ENCODE measurements at places on chromosomes 3 and 15.

GRCh38 chr3:130340766-130341165, 4.7 kb upstream of the COL6A5 start:
- no peak for DNase-seq

GRCh38 chr3:108887777-108888176, 65.2 kb downstream of the TRAT1 start:
- no peak for DNase-seq

- DNase-seq, result no peak
Observed at GRCh38 chr3:113783980-113784379, 37.1 kb downstream of the ATP6V1A start.

DNA sequence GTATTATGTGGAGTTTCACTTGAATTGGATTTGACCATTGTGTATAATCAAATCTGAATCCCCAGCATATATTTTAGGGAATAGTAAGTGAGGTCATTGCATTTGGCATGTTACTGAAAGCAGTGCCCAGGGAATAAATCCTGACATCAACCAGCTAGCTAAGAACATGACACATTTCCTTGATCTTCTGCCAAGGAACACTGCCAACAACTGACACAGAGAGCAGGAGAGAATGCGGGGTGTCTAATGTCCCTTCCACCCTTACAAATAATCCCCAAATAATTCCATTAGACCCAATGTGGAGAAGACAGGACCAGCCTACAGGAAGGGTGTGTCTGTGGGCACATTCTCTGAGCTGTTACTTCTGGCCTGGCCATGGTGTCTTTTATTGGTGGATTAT, 30.6 kb upstream of the UBE3A start:
- DNase-seq, result no peak

GRCh38 chr3:81911221-81911620, 149.8 kb upstream of the GBE1 start:
- no peak for DNase-seq

DNA sequence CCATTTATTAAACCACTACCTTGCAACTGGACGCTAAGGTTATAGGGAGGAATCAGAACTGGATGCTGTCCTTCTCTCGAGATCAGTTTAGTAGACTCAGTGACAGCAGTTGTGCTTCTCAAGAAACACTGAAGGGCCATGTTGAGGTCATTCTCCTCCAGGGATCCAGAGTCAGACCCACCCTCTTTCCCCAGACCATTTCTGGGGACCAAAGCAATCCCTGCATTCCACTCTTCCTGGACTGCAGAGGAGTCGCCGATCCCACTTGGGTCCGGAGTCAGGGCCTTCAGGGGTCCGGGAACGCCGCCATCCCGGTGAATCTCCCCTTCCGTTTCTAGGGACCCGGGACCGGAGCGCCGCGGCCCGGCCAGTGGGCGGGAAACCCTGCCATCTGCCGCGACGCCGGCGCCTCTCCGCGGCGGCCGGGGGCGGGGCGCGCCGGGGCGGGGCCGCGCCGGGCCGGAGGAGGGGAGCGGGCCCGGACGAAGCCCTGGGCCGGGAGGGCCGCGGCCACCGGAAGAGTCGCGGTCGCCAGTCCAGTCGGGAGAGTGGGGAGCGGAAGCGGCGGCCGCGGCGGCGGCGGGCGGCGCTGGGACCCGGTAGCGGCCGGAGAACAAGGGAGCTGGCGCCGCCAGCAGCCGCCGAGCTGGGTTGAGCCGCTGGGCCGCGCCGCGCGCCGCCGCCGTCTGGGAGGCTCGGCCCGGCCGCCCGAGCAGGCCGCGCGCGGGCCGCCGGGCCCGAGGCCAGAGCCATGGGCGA, at the start of gene DVL3:
TSS of gene DVL3 (plus strand) at position 493 of the 759 bp plus-strand sequence. CDS start at position 752, 259 bp downstream.
- peak; percentile 46 for DNase-seq

- DNase-seq, result peak; percentile 1
Observed at GRCh38 chr3:121995161-121996137, 26.6 kb downstream of the ILDR1 start.

- DNase-seq, result no peak
Observed at GRCh38 chr3:74510261-74510818, 104.1 kb downstream of the CNTN3 start.

- no peak for DNase-seq
Observed at GRCh38 chr3:172156586-172156955, 117.2 kb downstream of the FNDC3B start.

DNA sequence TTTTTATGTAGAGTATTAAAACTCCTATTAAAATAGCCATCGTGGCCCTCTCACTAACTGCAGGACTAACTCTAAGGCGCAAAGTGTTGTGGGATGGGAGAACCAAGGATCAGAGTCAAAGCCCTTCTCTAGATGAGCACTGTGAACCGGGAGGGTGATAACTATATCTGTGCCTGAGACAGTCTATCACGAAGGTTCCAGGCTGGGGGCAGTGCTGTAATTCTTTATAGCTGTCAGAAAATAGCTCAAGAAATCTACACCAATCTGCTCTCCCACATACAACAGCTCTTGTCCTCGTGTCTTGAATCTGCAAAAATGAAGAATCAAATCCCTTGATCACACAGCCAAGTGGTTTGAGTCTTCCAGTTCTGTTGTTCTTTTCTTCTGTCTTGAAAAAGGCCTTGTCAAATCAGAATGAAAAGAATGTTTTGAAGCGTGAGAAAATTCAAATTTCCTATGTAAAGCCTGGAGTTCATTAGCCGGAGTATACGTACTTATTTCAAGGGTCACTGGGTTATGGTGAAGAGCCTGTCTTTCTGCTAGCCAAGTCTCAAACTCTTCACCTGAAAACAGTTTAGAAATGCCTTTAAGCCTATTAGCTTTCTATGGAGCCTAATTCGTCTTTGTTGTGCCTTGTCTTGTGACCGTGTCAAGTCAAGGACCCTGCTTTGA, 185.3 kb upstream of the NECTIN3 start:
- no peak for DNase-seq

DNA sequence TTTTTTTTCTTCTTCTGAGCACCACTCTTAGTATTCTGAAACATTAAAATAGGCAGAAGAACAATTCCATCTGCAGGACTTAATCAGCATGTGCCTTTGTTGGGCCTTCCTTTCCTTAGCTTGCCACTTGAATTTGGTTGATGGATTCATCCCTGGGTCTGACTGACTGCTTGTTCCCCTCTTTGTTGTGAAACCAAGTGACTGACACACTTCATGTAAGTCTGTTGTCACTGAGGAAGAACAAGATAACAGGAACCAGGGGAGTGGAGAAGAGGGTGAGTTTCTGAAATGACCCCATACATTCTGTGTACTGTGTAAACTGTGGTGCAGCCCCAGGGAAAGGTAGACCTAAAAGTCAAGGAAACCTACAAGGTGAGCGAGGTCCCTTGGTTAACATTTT, 188.7 kb upstream of the TBC1D5 start:
- DNase-seq, result no peak

DNA sequence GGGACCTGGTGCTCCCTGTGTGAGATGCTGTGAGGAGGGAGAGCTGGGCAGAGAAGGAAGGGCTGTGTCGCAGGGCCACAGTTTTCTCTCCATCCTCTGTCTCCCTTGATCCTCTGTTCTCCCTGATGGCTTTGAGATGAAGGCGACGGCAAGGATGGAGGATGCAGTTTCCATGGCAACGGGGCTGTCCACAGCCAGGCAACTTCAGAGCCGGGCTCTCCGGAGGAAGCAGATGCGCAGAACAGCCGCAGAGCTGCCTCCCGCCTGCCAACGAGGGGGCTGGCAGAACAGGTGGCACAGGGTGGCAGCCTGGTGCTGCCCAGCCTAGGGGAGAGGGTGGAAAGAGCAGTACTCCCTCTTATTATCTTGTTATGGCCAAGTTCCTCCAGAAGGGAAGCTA, 9.9 kb upstream of the GRM2 start:
- no peak for DNase-seq

GRCh38 chr3:40923143-40923542, 276.2 kb upstream of the CTNNB1 start:
- DNase-seq, result no peak

- no peak for DNase-seq
Observed at GRCh38 chr15:40867199-40867598, 6.8 kb downstream of the RHOV start.

DNA sequence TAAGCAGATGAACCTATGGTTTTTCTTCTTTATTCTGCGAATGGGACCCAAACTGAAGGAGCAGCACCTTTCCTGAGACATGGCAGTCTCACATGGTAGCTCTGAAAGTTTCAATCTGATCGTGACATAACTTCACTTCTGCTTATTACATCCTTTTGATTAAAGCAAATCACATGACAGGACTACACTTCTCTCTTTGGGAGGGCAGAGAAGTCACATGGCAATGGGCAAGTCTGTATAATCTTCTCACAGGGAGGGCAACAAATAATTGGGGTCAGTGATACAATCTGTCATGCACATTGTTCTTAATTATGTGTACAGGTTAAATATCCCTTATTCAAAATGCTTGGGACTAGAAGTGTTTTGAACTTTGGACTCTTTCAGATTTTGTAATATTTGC, 21.6 kb downstream of the NCBP2 start:
- DNase-seq, result no peak

DNA sequence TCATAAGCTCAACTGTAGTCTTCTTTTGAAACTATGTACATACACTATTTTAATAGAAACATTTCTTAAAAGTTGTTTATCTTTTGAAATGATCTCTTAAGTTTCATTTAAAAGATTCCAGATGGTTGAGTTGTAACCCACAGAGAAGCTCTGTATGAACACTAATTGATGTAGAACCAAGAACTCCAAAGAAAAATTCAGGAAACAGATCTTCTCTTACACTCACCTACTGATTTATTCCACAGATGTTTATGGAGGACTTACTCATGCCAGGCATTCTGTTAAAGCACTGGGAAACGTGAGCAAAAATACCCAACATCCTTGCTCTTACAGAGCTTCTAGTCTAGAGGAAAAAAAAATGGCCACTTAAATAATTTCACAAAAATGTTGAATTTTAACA, 551.1 kb downstream of the NAALADL2 start:
- no peak for DNase-seq

DNA sequence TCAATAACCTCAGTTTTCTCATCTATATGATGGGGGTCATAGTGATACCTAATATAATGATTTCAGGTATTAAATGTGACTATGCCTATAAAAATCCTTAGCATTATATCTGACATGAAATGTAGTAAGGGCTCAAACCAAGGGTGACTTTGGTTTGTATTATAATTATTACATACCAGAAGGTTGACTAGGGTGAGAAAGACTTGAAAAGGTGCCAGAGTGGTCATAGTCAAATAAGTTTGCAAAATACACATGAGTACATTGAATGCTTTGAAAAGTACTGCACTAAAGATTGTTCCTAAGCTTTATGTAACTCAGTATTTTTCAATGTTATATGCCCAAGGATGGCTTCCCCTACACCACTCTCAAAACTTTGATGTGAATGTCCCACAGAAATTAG, 297.2 kb downstream of the ARPP21 start:
- no peak for DNase-seq

- no peak for DNase-seq
Observed at GRCh38 chr3:131796111-131796510, 238.7 kb downstream of the CPNE4 start.

DNA sequence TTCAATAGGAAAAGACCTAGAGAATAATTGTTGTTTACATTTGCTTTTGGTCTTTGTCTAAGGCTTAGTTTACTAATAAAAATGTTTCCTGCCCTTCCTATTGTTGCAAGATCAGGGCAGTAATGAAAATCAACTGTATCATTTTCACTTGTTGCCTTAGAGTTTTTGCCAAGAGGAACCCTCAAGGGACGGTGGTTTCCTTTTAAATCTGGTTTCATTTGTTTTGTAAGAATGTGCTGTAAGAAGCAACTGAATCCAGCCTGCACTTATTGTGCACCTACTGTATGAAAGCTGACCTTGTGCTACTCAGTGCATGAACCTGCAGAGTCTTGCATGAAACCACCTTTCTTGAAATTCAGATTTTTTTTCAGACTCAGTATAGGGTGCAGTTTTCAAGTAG, 5.3 kb downstream of the IGF1R start:
- DNase-seq, result no peak

DNA sequence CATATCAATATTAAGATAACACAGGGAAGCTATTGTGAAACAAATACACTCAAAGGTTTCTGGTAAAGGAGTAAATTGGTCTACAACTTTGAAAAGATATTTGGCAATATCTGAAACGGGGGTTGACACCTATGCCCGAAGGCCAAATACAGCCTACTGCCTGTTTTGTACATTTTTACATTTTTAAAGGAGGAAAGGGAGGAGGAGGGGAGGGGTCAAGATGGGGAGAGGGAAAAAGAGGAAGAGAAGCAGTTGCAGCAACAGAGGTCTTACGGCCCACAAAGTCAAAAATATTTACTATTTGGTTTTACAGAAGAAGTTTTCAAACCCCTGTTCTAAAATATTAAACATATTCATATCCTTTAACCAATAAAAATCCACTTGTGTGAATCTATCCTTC, 94.2 kb downstream of the FMN1 start:
- no peak for DNase-seq

DNA sequence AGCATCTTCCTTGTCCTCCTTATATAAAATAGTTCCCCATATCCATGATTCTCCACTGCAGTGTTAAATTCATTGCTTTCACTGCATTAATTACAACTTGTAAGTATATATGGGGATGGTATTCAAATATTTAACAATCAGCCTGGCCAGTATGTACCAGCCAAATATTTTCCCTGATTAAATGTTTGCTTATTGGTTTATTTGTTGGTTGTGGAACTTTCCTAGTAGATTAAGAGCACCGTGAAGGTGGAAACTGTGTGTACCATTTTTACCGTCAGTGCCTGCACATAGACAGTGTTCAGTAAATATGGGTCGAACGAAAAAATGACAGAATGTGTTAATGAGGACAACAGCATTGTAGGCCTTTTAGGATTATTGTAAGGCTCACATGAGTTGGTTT, 7.0 kb downstream of the LAMP3 start:
- DNase-seq, result no peak

DNA sequence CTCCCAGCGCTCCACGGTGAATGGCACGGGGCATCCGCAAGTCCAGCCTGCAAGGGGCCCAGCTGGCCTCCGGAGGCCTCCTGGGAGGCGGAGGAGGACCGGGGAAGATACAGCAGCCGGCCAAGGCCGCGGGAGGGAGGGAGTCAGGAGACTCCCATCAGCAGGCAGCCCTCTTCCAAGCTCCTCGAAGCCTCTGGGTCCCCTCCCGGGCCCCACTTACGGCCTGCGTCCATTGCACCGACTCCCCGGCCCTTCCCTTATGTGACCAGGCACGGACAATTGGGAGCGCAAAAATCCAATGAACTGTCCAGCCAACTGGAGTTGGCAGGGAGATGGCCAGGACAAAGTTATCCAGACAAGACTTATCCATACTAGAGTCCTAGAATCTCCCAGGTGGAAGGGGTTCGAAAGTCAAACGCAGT, 668 bp downstream of the MFGE8 start:
- DNase-seq, result no peak

- peak; percentile 76 for DNase-seq
Observed at GRCh38 chr3:98039322-98040024, 4.4 kb upstream of the GABRR3 start.

- DNase-seq, result no peak
Observed at GRCh38 chr3:127755305-127755681, 67.0 kb downstream of the MGLL start.

- DNase-seq, result no peak
Observed at GRCh38 chr3:55669133-55669532, 182.0 kb upstream of the WNT5A start.

GRCh38 chr3:18556001-18556408, 130.9 kb upstream of the SATB1 start:
- DNase-seq, result no peak
